ENCODE measurements at places on chromosomes 1 and 21.

DNA sequence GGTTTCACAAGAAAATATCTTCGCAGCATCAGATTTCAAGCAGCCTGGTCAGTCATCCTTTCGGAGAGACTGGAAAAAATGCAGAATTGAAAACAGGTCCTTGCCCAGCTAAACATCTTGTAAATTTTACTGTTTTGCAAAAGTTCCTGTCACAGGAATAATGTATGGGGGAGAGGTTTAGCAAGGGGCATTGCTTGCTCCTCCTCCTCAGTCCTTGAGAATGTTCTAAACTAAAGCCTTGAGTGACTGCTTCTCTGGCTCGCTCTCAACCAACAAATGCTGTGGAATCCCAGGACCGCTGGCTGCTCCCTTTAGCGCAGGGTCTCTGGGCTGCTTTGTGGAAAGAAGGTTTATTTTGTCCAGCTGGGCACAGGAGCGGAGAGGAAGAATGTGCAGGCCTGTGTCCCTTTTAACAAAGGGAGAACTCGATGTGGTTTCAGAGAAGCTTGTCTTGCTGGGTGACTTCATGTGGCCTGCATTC is 33.6 kb upstream of the FHAD1 start:
- no peak for DNase-seq

- DNase-seq, result no peak
Observed at GRCh38 chr1:235259133-235259778, 68.7 kb downstream of the ARID4B start.

DNA sequence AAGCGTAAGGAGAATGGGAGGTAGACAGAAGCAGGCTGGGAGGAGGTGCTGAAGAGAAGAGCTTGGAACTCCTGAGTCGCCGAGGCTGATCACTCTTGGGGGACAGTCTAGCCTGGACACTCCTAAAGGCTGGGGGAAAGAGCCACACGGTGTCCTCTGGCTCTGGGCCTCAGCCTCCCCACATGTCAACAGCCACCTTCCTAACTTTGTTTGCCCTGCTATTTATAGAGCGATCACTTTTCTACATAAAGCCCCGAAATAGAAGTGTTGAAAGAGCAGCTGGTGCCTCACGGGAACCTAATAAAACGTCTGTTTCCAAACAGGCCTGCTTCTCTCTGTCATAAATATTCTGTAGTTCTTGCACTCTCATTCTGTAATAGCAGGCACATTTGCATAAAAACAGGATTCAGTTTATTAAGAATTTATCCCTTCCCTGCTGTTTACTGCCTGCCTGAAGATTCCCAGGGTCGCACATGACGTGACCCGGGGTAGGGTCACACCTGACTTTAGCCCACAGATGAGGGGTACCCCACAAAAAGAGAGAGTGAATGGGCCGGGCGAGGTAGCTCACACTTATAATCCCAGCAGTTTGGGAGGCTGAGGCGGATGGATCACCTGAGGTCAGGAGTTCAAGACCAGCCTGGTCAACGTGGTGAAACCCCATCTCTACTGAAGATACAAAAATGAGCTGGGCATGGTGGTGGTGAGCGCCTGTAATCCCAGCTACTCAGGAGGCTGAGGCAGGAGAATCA is 212.5 kb downstream of the TOMM20 start:
- no peak for DNase-seq

DNA sequence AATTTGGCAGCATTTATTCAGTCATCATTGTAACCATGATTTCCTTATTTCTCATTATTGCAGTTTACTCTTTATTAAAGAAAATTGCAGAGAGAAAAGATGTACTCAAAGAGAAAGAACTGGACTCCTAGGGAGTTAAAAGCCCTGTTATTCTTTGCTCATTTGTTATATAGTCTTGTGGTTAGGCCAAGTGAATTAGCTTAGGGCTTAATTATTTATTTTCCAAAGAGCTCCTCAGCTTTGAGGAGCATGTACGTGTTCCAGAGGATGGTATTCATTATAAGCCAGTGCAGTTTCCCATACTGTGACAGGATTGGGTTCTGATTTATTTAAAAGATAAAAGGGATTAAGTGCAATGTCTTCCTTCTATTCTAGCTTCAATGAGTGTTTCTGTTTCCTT is 86.4 kb downstream of the GPR161 start:
- no peak for DNase-seq

- DNase-seq, result no peak
Observed at GRCh38 chr1:176735201-176735600, 272.2 kb downstream of the PAPPA2 start.
